Heart left ventricle (tissue), 16 donors: ENCODE measurements at places on chromosomes 11 and 22.

GRCh38 chr11:10878408-10879214 is 20.8 kb upstream of the ZBED5 start:
- H3K36me3 ChIP-seq = no peaks in the 10 kb centered on the region
- no peak overlapping the region for H3K27ac ChIP-seq
- H3K27me3 ChIP-seq = no peaks in the 10 kb centered on the region
- H3K4me1 ChIP-seq = no peaks in the 10 kb centered on the region
- no peak for DNase-seq

DNA sequence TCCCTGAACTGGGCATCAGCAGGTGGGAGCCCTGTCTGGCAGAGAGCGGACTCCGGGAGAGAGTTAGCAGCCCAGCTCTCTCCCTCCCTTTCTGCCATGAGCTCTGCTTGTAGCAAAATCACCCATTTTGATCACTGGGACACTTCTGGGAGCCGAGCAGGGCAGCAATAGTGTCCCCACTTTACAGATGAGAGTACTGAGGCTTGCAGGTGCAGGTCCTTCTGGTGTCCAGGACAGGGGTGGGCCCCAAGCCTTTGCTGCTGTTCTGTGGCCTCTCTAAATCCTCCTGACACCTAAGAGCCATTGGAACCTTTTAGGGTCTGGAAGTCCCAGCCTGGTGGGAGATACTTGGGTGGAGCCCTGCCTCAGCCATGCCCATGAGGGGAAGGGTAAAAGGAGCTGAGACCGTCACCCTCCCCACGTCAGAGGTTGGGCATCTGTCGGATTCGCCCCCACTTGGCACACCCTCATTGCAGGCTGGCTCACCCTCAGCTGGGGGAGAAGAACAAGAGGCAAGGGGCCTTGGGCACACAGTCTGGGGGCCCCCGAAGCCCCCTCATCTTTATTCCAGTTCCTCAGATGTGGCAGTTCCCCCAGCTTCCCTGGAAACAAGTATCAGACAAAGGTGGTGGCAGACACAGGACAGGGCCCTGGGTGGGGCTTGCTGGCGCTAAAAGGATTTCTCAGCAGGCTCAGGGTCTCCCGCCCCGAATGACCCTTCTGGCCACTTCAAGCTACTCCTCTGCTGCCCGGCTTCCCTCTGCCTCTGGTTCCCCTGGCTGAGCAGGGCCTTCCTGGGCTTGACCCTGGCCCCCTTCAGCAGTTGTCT is 4.5 kb downstream of the RIN1 start:
- no peaks in the 10 kb centered on the region for H3K27me3 ChIP-seq
- no peak for DNase-seq
- H3K4me3 ChIP-seq = no peak overlapping the region
- H3K27ac ChIP-seq = no peak overlapping the region
- H3K4me1 ChIP-seq = peaks cover 46% of the 10 kb centered on the region

- no peak overlapping the region for H3K27ac ChIP-seq
- no peaks in the 10 kb centered on the region for H3K36me3 ChIP-seq
- peaks cover 90% of the 10 kb centered on the region for H3K4me1 ChIP-seq
- H3K27me3 ChIP-seq = no peaks in the 10 kb centered on the region
- no peak for DNase-seq
- no peak overlapping the region for H3K4me3 ChIP-seq
Measured at GRCh38 chr11:12128301-12128751, 17.9 kb downstream of the MICAL2 start.

DNA sequence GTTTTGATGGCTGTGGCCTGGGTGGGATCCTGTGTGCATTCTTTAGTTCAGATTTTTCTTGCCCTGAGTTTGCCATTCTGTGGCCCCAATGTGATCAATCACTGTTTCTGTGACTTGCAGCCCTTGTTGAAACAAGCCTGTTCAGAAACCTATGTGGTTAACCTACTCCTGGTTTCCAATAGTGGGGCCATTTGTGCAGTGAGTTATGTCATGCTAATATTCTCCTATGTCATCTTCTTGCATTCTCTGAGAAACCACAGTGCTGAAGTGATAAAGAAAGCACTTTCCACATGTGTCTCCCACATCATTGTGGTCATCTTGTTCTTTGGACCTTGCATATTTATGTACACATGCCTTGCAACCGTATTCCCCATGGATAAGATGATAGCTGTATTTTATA is 620 bp downstream of the OR4C16 start:
- no peaks in the 10 kb centered on the region for H3K27me3 ChIP-seq
- H3K4me1 ChIP-seq = no peaks in the 10 kb centered on the region
- H3K27ac ChIP-seq = no peak overlapping the region
- H3K4me3 ChIP-seq = no peak overlapping the region

GRCh38 chr22:31344578-31345330 is 1.4 kb downstream of the PATZ1 start:
- peak overlapping the region; percentile 85 for H3K4me3 ChIP-seq
- H3K27ac ChIP-seq = no peak overlapping the region
- H3K27me3 ChIP-seq = no peaks in the 10 kb centered on the region
- H3K4me1 ChIP-seq = peaks cover 42% of the 10 kb centered on the region
- no peak for DNase-seq
- H3K36me3 ChIP-seq = peaks cover 30% of the 10 kb centered on the region

- H3K4me3 ChIP-seq = no peak overlapping the region
- no peak for DNase-seq
- H3K27me3 ChIP-seq = no peaks in the 10 kb centered on the region
- H3K4me1 ChIP-seq = no peaks in the 10 kb centered on the region
- no peaks in the 10 kb centered on the region for H3K36me3 ChIP-seq
Measured at GRCh38 chr11:102528618-102529017, 1.9 kb downstream of the MMP7 start.

GRCh38 chr11:72241291-72241781 is 2.6 kb downstream of the PHOX2A start:
- peaks cover 25% of the 10 kb centered on the region for H3K4me1 ChIP-seq
- DNase-seq = no peak
- no peak overlapping the region for H3K27ac ChIP-seq
- H3K4me3 ChIP-seq = no peak overlapping the region
- H3K36me3 ChIP-seq = no peaks in the 10 kb centered on the region
- H3K27me3 ChIP-seq = peaks cover 59% of the 10 kb centered on the region

DNA sequence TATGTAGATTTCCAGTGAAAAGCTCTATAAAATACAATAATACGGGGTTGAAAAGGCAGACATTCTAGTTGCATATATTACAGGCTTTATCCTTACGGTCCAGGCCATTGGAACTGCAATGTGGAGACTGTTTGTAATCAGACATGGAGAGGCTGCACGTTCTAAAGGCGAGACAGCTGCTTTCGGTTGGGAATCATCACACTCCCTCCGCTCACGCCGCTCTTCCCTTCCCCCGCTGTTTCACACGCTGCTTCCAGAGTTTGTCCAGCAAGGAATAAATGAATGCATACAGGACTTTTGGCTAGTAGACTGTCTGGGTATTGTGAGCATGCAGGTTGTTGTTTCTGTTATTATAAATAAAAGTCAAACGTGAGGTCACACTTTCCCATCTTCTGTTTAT is 13.5 kb upstream of the EFCAB6 start:
- H3K4me3 ChIP-seq = no peak overlapping the region
- H3K27ac ChIP-seq = no peak overlapping the region
- no peak for DNase-seq

GRCh38 chr11:69962152-69962551 is 116.0 kb upstream of the ANO1 start:
- no peak overlapping the region for H3K4me3 ChIP-seq
- no peaks in the 10 kb centered on the region for H3K4me1 ChIP-seq
- no peaks in the 10 kb centered on the region for H3K27me3 ChIP-seq
- H3K27ac ChIP-seq = no peak overlapping the region
- no peaks in the 10 kb centered on the region for H3K36me3 ChIP-seq

DNA sequence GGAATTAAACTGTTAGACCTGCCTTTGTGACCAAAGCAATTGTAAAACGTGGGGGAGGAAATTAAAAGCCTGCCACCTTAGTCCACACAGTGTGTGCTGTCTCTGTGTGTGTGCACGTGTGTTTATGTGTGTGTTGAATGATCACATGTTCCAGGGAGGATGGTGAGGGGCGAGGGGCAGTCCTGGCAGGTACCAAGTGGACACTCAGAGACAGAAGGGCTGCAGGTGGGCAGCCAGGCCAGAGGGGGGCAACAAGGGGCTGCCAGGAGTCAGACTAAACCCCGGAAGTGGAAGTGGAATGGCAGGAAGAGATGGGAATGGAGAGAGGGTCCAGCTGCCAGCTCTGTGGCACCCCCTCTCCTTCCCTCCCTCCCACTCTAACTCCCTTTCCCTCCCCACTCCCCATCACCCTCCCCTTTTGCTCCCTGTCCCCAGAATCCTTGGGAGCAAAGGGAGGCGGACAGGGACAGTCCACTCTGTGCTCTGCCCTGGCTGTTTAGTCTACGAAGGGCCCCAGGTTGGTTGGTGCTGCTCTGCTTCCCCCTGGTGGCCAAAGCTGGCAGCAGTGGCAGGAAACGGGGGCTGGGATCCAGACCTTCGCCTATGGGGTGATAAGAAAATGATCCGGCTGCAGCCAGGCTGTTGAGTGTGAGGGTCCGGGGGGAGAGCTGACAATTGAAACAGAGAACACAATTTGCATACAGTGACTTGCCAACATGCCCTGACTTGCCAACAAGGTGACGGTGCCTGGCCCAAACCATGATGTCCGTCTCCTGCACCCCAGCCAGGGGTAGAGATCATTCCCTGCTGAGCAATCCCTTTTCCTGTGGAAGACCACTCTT is 24.4 kb downstream of the P2RY2 start:
- peak overlapping the region; percentile 33 for H3K27ac ChIP-seq
- no peaks in the 10 kb centered on the region for H3K27me3 ChIP-seq
- H3K4me1 ChIP-seq = peaks cover 60% of the 10 kb centered on the region

DNA sequence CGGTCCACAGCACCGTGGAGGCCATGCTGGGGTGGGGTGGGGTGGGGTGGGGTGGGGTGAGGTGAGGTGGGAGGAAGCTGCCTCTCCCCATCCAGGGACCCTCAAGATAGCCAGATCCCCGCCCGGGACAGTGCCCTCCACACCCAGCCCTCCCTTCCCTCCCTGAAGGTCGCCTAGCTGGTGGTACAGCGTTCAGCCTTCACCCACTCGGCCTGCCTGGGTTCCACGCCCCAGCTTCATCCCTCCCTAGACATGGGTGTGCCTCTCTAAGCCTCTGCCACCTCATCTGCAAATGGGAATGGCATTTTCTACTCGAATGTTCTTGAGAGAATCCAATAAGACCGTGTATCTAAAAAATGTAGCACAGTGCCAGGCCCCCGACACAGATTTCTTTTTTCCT is 17.8 kb downstream of the KCTD17 start:
- no peaks in the 10 kb centered on the region for H3K4me1 ChIP-seq
- H3K27ac ChIP-seq = no peak overlapping the region
- DNase-seq = no peak
- H3K27me3 ChIP-seq = peaks cover 27% of the 10 kb centered on the region

- no peak overlapping the region for H3K27ac ChIP-seq
- no peaks in the 10 kb centered on the region for H3K36me3 ChIP-seq
- H3K4me3 ChIP-seq = no peak overlapping the region
- H3K4me1 ChIP-seq = no peaks in the 10 kb centered on the region
- H3K27me3 ChIP-seq = no peaks in the 10 kb centered on the region
Measured at GRCh38 chr11:129333873-129334272, 41.8 kb upstream of the BARX2 start.

GRCh38 chr11:94794287-94795168 is 26.4 kb downstream of the AMOTL1 start:
- H3K27me3 ChIP-seq = no peaks in the 10 kb centered on the region
- no peak overlapping the region for H3K4me3 ChIP-seq
- peak; percentile 71 for DNase-seq
- peaks cover 11% of the 10 kb centered on the region for H3K36me3 ChIP-seq
- peak overlapping the region; percentile 71 for H3K27ac ChIP-seq

- H3K4me1 ChIP-seq = peaks cover 47% of the 10 kb centered on the region
- no peaks in the 10 kb centered on the region for H3K27me3 ChIP-seq
- H3K4me3 ChIP-seq = peak overlapping the region; percentile 79
- peak; percentile 47 for DNase-seq
Measured at GRCh38 chr11:75350743-75351540, 519 bp downstream of the ARRB1 start.

- H3K4me3 ChIP-seq = no peak overlapping the region
- H3K4me1 ChIP-seq = no peaks in the 10 kb centered on the region
- no peak for DNase-seq
Measured at GRCh38 chr11:20762980-20763379, 93.6 kb downstream of the NELL1 start.

DNA sequence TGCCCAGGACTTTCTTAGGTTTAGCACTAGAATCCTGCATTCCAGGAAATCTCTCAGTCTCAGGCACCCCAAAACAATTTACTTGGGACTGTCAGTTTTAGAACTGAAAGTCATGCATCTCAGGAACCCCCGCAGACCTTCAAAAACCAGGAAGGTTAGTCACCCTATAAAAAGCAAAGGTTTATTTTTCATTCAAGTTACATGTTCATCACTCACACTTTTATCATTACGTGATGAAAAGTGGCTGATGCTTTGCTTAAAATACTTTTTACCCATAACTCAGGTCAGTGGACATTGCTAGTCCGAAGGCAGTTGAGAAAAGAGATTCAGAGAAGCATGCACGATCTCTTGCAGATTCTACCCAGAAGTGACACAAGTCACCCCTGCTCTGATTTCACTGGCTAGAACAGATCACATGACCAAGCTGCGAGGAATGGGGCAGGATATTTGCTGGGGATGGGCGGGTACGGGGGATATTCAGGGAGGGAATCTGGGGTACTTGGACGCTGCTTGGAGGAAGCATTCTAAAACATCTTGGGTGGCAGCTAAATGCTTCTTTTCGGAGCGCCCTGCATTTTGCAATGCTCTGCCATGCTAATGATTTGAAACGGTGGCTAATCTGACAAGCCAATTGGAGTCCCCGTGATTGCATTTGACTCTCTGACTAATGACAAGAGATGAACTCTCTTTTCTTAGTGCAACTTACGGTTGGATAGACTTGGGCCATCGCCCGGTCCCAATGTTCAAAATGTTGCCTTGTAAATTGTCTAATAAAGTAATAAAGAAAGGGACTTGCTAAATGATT is 110.2 kb downstream of the MIAT start:
- H3K4me1 ChIP-seq = no peaks in the 10 kb centered on the region
- no peak for DNase-seq
- H3K36me3 ChIP-seq = no peaks in the 10 kb centered on the region
- no peak overlapping the region for H3K27ac ChIP-seq
- H3K27me3 ChIP-seq = no peaks in the 10 kb centered on the region

GRCh38 chr11:19963697-19964387 is 196.4 kb downstream of the DBX1 start:
- no peaks in the 10 kb centered on the region for H3K36me3 ChIP-seq
- H3K4me1 ChIP-seq = no peaks in the 10 kb centered on the region
- DNase-seq = no peak
- H3K27me3 ChIP-seq = no peaks in the 10 kb centered on the region
- H3K4me3 ChIP-seq = no peak overlapping the region

- H3K36me3 ChIP-seq = peaks cover 17% of the 10 kb centered on the region
- DNase-seq = no peak
- H3K27me3 ChIP-seq = no peaks in the 10 kb centered on the region
- H3K4me3 ChIP-seq = no peak overlapping the region
Measured at GRCh38 chr11:12876340-12876739, 132.8 kb upstream of the RASSF10 start.

- no peaks in the 10 kb centered on the region for H3K36me3 ChIP-seq
- no peak overlapping the region for H3K4me3 ChIP-seq
- H3K27me3 ChIP-seq = no peaks in the 10 kb centered on the region
- H3K27ac ChIP-seq = no peak overlapping the region
- no peaks in the 10 kb centered on the region for H3K4me1 ChIP-seq
Measured at GRCh38 chr22:21727768-21728167, 7.8 kb downstream of the YPEL1 start.
